ENCODE measurements at places on chromosomes 12 and 14. TPM values are rescaled to one million over a fixed set of nuclear protein-coding genes. Genes with fewer than 3 reads are reported as not detected.

Gene SLCO1A2
- not detected for total RNA-seq

Gene NEK9
- 75.9 TPM for total RNA-seq

Gene KCNJ8
- 17.2 TPM for total RNA-seq

Gene NEMP1
- 10.0 TPM for total RNA-seq

GRCh38 chr14:92680781-92681650 is 67.4 kb downstream of the LGMN start:
- peak; percentile 84 for DNase-seq

- no peak for DNase-seq
Measured at GRCh38 chr14:99601361-99601831, 2.6 kb downstream of the CCDC85C start.

DNA sequence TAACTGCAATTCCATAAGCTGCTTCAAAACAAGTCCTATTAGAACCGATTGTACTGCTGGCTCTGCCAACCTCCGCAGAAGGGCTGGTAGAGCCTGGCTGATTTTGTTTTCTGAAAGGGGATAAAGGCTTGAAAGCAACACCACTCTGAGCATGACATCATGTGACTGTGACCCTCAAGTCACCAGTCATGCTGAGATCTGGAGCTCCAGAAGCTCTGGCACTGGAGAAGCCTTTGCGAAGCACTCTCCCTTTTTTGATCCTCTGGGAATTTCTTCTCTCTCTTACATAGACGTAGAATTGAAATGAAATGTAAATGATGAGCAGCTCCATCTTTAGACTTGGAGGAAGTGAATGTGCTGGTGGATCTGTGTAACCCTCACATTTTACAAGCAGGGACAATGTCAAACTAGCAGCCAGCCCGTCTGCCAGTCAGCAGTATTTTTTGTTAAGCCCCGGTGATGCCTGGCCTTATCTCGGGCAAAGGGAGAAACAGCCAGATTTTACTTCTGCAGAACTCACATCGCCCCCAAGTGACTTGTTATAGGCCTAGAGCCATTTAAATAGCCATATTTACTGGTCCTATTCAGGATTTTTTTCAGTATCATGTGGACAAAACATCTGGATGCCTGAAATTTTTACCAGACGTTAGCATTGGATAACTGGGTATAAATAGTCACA is 112.1 kb upstream of the NPAS3 start:
- no peak for DNase-seq

- DNase-seq: no peak
Measured at GRCh38 chr12:96431067-96431466, 30.8 kb upstream of the CDK17 start.

DNA sequence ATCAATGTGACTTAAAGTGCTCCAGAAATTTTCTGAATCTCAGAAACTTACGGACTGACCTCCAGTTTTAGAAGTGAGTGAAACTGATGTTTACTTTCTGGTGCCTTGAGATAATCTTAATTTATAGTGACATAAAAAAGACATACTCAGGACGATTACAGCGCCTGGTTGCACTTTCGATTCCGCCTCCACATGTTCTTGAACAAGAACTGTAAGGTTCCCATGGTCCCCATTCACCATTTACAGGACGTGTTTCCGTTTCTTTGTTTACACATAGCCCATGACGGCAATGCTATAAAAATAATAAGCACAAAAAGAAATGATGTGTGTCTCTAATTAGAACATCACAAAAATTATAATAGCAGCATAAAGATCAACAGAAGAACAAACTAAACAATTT is 98.2 kb downstream of the ADAMTS20 start:
- no peak for DNase-seq

DNA sequence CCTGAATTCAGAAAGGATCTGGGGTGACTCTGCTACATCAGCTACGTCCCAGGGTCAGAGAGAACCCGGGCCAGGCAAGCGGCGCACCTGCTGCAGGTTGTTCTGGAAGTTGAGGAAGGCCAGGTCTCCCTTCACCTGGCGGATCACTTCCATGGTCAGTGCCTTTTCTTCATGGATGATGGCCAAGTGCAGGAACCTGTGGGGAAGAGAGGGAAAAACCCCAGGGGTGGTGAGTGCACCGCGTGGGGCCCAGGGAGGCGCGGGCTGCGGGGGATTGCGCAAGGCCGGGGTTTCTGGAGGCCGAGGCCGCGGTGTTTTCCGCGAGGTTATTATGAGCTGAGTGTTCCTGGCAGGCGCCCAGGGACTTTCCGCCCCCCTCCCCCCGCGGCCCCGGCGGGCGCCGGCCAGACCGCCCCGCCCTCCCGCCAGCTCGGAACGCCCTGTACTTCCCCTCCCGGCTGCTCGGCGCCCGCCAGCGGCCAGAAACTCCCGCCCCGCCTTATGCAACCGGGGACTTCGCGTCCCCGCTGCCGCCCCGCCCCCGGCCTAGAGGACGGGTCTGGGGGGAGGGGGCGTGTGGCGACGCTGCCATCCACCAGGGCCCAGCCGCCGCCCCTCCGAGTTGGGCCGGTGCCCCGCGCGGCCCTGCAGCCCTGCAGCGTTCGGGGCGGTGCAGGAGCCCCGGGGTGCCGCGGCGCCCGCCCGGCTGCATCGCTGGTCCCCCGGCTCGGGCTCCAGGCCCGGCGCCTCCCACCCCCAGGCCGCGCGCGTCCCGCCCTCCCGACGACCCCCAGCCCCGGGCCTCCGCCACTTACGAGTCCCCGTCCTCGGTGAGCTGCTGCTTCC is 723 bp downstream of the NFKBIA start:
- DNase-seq: peak; percentile 98

- DNase-seq: no peak
Measured at GRCh38 chr14:25250516-25250915, 200.6 kb upstream of the STXBP6 start.
